Left cardiac atrium (tissue), 4 donors: ENCODE measurements at places on chromosomes 3 and 15. TPM values are rescaled to one million over a fixed set of nuclear protein-coding genes. Genes with fewer than 3 reads are reported as not detected.

GRCh38 chr3:55704521-55704920 is 217.4 kb upstream of the WNT5A start:
- DNase-seq, result no peak

CLRN1 gene
- total RNA-seq, result not detected

ACKR2 gene
- total RNA-seq, result 2.4 TPM

HRG gene
- not detected for total RNA-seq

DAZL gene
- total RNA-seq, result not detected
